ENCODE measurements at places on chromosomes 16 and 17.
A peak's percentile ranks its signal among the peaks of the same experiment; 100 is the strongest.

- peak; percentile 62 for DNase-seq
Measured at GRCh38 chr17:38922538-38923297, 2.7 kb upstream of the LASP1NB start.

DNA sequence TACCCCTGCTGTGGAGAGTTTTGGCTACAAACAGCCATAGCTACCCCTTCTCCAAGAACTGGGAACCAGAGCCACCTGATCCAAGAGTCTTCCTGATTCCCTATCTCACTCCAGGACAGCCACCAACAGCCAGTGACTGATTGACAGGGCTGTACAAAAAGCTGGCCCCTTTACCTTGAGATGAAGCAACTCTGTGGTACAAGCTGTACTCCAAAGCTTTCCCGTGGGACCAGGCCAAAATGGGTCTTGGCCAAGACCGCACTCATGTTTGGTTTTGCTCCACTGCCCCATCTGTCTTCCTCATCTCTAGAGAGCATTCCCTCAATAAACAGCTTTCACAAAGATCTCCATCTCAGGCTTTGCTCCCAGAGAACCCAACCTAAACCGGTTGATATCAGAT lies 43.6 kb downstream of the RNF157 start:
- DNase-seq, result no peak

GRCh38 chr17:45231481-45232116 lies 9.9 kb downstream of the FMNL1 start:
- peak; percentile 58 for DNase-seq

GRCh38 chr17:2419486-2419885 lies 18.6 kb upstream of the MNT start:
- no peak for DNase-seq

- no peak for DNase-seq
Measured at GRCh38 chr16:52634528-52634927, 87.6 kb upstream of the TOX3 start.

Measured in ELR (cell line).